Natural killer cell treated with Interleukin-12 subunit alpha and Interleukin-12 subunit beta and Interleukin-15 and Interleukin-18, amount 100 ng/mL, for 72 hours (primary cell): ENCODE measurements at places on chromosomes 2 and 18. TPM values are rescaled to one million over a fixed set of nuclear protein-coding genes. Genes with fewer than 3 reads are reported as not detected.

- H3K4me1 ChIP-seq: no peaks in the 10 kb centered on the region
- peaks cover 5% of the 10 kb centered on the region for H3K27me3 ChIP-seq
- H3K4me3 ChIP-seq: no peak overlapping the region
- DNase-seq: no peak
- H3K36me3 ChIP-seq: no peaks in the 10 kb centered on the region
- H3K27ac ChIP-seq: no peak overlapping the region
These were observed 82.9 kb downstream of the ADCYAP1 start for GRCh38 chr18:987325-988186.

DNA sequence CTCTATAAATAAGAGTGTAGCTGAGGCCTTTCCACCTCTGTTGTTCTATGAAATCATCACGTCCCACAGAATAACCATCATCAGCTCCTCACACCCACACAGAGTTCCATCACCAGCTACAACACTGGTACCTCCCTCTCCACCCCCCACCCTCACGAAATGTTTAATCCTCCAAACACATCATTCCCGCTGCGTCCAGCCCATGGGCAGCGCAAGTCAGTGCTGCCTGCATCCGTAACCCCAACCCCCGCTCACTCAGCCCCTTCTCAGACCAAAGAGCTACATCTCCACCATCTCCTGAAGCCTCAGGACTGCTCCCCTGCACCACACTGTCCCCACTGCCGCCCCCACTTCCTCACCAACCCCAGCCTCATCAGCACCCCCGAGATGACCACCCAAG, 19.4 kb downstream of the DNMT3A start:
- H3K4me3 ChIP-seq: peak overlapping the region; percentile 74
- no peak for DNase-seq
- no peaks in the 10 kb centered on the region for H3K27me3 ChIP-seq
- H3K27ac ChIP-seq: peak overlapping the region; percentile 19
- H3K36me3 ChIP-seq: peaks cover 11% of the 10 kb centered on the region
- H3K4me1 ChIP-seq: peaks cover 33% of the 10 kb centered on the region

- H3K27me3 ChIP-seq: peaks cover 3% of the 10 kb centered on the region
- H3K4me1 ChIP-seq: no peaks in the 10 kb centered on the region
- no peak for DNase-seq
- H3K4me3 ChIP-seq: no peak overlapping the region
- H3K27ac ChIP-seq: no peak overlapping the region
These were observed 74.9 kb upstream of the APCDD1 start for GRCh38 chr18:10379522-10379921.

DNA sequence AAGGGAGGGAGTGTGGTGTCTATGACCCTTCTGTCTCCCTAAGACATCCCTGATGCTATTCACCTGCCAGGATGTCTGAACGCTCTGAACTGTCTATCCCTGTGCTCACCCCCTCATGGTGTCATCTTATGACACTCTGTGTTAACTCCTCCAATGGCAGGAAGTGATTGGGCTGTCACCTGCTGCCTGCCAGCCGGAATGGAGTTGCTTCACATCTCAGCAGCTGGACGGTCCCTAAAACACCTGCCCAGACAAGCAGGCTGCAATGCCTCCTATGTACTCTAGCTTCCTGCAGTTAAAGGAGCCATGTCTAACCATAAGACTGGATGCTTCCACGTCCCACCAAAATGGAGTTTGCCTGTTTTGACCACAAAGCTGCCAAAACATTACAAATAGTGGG, 99.9 kb downstream of the CPO start:
- peaks cover 4% of the 10 kb centered on the region for H3K4me1 ChIP-seq
- H3K36me3 ChIP-seq: no peaks in the 10 kb centered on the region
- DNase-seq: no peak
- no peak overlapping the region for H3K4me3 ChIP-seq
- H3K27me3 ChIP-seq: peaks cover 17% of the 10 kb centered on the region
- no peak overlapping the region for H3K27ac ChIP-seq

DNA sequence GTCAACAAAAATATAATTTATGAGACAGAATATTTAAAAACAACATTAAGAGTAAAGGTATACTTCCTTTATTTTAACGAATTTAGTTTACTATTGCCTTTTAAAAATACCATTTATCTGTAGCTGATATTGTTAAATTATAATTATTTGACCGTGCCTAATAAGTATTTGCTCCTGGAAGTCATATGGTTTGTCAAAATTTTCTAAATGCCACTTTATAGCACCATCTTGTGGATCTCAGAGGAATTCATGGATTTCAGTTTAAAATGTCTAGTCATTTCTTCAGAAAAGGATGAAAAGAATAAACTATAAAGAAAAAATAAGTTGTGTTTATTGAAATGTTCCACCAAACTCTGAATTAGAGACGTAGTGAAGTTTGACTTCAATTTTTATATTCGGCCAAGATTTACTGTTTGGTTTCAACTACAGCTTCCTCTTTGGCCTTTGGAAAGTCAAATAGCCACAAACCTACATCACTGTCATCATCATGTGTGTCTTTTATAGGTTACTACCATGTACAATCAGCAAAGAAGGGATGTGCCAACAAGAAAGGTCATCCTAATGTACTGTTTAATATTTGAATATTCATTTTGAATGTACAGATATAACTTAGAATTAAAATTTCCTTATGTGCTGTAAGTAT, 10.3 kb upstream of the FTCDNL1 start:
- no peak overlapping the region for H3K27ac ChIP-seq
- H3K4me3 ChIP-seq: no peak overlapping the region
- H3K27me3 ChIP-seq: peaks cover 20% of the 10 kb centered on the region
- H3K36me3 ChIP-seq: no peaks in the 10 kb centered on the region
- no peaks in the 10 kb centered on the region for H3K4me1 ChIP-seq

Gene EDAR
- not detected for total RNA-seq

Gene RPRM
- total RNA-seq: not detected

Gene DAW1
- not detected for total RNA-seq
